ENCODE measurements at places on chromosomes 1 and 21.

GRCh38 chr1:211697356-211697755, 21.9 kb upstream of the NEK2 start:
- no peak for DNase-seq

DNA sequence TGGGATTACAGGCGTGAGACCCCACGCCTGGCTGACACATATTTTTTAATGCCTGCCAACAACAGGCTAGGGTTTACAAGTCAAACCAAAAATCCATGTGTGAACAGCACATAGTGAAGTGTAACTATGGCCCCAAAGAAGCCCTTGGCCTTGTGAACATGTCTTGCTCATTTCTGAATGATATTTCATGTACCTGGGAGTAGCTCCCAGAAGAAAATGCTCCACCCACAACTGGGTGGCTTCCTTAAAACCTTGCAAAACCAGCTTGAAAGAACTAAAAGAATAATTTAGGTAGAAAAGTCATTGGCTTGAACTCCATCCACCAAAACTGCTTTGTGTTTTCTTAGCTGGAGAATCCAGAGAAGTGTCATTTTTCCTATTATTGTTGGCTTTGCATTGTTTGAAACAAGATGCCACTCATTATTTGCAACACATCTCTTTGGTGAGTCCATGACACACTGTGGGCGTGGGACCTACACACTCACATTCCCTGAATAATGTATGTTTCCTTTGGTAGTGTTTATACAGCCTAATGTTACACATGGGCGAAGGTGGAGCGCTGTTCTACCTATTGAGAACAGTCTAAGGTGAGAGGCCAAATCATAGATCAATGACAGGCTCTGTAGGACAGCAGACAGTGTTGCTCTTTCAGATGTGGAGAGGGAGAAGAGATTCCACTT, 28.5 kb upstream of the SDE2 start:
- DNase-seq, result no peak

- no peak for DNase-seq
Measured at GRCh38 chr1:207849016-207849415, 61.9 kb downstream of the CD34 start.

GRCh38 chr1:209038735-209039134, 544.8 kb upstream of the CAMK1G start:
- DNase-seq, result no peak

DNA sequence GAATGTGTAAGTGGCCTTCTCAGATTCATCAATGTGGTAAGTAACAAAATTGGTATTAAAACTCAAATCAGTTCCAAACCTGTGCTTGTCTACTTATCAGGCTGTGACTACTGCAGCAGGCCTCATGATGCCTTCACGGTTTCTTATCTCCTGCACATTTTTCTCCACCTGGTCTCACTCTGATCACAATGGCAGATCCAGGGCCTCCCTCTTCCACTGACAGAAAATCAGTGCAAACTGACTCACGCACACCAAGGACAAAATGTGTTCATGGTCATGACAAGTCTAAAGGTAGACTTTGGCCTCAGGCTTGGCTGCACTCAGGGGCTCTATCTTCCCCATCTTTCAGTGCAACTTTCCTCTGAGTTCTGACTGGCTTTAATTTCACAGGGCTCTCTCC, 56.7 kb upstream of the ATP1A1 start:
- no peak for DNase-seq

DNA sequence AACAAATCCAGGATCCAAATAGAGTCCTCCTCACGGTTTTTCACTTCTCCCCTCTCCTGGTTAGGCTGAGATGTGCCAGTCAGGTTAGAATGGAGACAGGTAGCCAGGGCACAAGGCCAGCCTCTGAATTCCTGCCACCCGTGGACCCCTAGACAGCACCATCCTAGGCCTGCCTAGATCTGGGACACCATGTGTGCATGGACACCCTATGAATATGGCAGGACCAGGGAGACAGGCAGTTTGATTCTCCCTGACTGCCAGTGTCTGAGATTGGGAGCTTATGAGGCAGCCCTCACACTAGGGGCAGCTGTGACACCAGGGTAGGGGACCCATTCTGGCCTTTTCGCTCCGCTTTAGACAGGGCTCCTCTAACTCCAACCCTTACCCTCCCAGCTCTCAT, 7.5 kb downstream of the AVPR1B start:
- no peak for DNase-seq

GRCh38 chr1:171139890-171140289, 45.2 kb upstream of the FMO2 start:
- no peak for DNase-seq

DNA sequence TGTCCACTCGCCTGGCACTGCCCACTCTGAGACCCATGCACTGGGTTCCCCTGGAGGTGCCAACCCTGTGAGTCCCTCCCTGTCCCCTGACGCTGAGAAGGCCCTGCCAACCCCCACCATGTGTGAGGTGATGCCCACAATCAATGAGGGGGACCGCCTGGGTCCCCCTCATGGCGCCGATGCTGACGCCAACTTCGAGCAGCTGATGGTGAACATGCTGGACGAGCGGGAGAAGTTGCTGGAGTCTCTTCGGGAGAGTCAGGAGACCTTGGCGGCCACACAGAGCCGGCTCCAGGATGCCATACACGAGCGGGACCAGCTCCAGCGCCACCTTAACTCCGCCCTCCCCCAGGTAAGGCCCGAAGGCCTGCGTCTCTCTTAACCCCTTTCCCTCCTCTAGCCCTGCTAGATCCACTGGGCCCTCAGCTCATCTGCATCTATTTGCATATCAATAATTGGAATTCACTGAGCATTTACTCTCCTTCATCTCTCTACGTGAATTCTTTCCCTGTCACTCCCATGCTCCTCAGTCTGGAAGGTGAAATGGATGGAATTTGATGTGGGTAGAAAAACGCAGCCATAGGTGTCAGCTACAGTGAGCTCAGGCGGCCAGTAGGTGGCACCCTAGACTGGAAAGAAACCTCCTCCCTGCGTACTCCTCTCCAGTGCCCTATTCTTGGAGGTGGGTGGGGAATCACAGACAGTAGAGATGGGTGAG, 12.8 kb downstream of the PPFIA4 start:
- peak; percentile 68 for DNase-seq

- no peak for DNase-seq
Measured at GRCh38 chr1:63119575-63120155, 202.7 kb upstream of the FOXD3 start.

- no peak for DNase-seq
Measured at GRCh38 chr1:210251680-210252490, 19.3 kb downstream of the SERTAD4 start.

- peak; percentile 32 for DNase-seq
Measured at GRCh38 chr1:232628335-232629249, 1.3 kb downstream of the SIPA1L2 start.
